ENCODE measurements at places on chromosomes 5 and 9.

DNA sequence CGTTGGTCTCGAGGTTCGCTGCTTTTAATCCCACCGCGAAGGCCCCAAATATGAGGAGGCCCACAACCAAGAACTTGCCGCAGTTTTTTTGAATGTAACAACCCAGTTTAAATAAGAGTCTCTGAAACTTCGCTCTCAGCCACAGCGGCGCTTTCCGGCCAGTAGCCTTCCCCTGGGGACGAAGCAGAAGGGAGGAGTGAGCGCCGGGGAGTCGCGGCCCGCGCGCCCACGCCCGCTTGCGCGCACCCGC, 10.4 kb downstream of the PTCH1 start:
- DNase-seq = no peak

DNA sequence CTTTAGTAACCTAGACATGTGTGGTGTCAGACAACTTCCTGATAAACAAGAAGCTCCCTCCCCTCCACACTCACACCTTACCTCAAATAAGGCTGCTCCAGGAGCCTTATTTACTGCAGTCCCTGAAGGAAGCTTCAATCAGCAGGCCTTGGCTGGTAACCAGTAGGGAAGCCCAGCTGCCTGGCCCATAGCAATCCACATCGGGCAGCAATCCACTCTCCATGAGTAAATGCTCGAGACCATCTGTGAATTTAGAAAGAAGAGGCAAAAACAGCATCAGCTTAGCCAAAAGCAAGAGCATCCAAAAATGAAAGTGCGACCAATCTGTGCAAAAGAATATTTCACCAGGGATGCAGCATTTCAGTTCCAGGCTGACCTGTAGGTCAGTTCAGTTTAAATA, 213.3 kb upstream of the TUSC1 start:
- no peak for DNase-seq

DNA sequence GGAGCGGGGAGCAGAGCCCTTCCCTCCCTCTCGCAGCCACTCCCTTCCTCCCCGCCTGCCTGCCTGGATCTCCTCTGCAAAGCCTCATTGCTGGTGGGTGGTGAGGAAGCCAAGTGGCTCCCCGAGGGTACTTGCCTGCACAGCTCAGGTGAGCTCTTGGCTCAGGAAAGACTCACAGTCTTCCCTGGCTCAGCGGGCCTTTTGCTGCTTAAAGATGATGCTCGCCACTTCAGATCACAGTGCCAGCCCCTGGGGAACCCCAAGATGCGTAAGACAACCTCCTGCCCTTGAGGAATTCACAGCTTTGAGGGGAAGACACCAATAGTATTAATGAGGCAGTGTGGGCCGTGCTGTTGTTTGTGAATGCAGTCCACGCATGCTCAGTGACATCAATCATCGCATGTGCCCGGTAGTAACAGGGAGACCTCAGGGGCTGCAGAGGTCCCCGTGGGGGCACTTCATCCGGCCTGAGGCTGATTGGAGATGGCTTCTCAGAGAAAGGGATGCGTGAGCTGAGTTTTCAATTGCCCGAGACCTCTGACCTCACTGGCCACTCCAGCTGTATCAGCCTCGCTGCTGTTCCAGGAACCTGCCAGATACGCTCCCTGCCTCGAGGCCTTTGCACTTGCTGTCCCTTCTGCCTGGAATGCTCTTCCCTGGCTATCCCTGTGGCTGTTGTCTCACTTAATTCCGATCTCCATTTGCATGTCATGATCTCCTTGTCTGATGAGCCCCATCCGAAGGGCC, 36.8 kb downstream of the ERGIC1 start:
- DNase-seq = no peak

GRCh38 chr5:146306838-146307237, 31.8 kb upstream of the POU4F3 start:
- DNase-seq = no peak

DNA sequence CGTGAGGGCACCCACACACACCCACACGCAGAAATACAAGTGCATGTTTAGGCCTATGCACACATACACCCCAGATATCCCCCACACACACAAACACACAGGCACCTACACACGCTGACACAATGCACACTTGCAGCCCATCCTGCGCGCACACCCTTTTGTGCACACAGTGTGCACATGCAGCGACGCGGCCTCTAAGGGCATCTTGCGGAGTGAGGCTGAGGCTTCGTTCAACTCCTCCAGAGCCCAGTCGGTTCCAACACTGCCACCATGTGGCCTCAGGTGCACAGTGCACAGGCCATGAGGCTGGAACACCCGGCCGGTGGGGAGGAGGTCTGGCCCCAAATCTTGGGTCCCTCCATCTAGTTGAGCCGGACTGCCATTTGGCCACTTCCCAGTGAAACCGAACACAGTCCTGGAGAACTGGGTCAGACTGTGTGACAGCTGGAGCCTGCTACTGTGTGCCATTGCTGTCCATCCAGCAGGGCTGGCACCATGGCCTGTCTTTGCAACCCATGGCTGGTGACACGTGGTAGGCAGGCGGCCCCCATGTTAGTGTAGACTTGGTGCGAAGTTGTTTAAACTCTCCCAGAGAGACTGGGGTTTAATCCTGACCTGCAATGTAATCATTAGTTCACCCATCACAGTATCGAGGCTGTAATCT, 97.7 kb upstream of the MVB12B start:
- peak; percentile 23 for DNase-seq

DNA sequence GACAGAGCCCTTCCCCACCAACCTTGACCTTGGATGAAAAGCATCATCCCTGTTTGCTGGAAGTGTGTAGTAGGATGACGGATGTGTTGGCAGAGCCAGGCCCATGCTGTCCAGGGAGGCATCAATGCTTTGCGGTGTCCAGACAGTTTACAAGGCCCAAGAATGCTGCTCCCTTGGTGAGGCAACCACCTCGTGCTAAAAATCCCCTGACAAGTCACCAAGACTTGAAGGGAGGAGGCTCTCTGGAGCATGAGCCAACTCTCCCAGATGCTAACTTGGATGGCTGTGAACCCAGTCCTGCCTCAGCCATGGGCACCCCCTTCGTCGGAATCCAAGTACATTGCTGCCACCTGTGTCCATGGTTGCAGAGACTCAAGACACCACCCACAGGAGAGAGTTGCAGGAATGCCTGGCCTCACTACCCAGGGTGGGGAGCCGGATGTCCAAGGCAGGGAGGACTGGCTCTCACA, 9.5 kb upstream of the NKD2 start:
- no peak for DNase-seq

GRCh38 chr9:134497283-134497860, 144.2 kb upstream of the COL5A1 start:
- DNase-seq = no peak

- no peak for DNase-seq
These were observed 17.2 kb upstream of the GDA start for GRCh38 chr9:72132052-72132451.

GRCh38 chr9:70398145-70398556, 16.3 kb downstream of the KLF9 start:
- DNase-seq = no peak

DNA sequence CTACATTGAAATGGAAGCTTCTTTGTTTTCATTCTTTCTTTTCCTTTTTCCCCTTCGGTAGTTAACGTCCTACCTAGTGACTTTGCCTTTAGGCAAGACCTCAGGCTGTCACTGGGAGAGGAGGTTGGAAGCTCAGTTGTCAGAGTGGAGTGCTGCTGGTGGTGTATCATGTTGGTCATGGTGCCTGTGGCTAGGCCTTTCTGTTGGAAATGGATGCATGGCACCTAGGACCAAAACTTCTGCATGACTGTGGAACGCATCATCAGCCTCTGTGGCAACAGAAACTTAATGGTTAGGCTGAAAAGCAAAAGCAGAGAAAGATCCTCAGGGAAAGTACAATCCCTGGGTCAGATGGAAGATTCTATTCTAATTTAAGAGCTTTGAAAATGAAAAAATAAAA, 57.9 kb downstream of the OSTF1 start:
- DNase-seq = no peak

GRCh38 chr9:137391411-137391754, 31.6 kb downstream of the EXD3 start:
- no peak for DNase-seq

DNA sequence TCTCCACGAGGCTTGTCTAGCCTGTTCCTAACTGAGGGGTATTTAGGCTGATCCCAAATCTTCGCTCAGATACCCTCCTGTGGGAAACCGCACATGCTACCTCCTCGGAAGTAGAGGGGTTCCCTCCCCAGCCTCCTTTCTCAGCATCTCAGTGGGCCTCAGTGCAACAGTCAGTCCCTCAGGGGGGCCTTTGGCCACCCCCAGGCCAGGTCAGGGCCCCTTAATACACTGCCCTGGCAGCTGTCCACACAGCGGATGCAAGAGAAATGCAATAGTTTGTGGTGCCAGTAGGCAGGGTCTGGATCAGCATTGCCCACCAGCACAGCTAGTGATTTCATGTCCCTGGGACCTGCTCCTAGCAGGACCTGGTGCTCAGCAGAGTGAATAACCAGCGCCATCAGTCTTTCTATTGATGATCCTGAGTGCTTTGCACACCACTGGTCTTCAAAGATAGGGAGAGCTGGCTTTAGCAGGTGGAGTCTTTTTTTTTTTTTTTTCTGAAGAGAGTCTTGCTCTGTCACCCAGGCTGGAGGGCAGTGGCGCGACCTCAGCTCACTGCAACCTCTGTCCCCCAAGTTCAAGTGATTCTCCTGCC, 7.5 kb downstream of the PLPP7 start:
- DNase-seq = no peak

DNA sequence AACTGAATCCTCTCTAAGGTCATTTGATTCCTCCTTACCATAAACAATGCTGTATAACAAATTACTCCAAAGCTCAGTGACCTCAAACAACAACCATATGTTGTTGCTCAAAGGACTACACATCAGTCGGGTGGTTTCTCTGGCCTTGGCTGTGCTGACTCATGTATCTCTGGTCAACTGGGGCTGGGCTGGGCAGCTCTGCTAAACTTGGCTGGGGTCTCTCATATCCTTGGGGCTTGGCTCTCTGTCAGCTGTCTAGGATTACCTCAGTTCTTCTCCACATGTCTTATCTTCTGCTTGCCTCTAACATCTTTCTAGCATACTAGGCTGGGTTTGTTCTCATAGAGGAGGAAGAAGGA, 86.4 kb downstream of the GALNT10 start:
- no peak for DNase-seq

DNA sequence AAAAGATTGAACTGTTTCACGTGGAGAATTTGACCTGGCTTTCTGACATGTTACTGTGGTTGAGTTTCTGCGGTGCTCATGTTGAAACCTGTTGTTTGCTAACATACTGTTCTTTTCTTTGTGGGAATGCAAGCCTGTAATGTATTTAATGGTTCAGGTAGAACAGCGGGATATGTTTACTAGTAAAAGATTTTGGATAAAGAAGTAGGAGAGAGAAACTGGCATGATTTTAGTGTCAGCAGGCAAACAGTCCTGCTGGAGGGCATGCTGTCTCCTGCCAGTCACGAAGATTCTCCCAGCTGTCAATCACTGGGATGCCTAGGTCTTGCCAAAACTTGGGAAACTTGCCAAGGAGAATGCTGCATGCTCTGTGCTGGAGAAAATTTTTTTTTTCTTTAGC, 263.5 kb downstream of the TAF11L14 start:
- DNase-seq = no peak

- no peak for DNase-seq
These were observed 156.1 kb downstream of the PIK3R1 start for GRCh38 chr5:68371607-68372006.
